Upper lobe of left lung (tissue), 6 donors: ENCODE measurements at places on chromosomes 3 and 15.

GRCh38 chr3:188037195-188037718 lies 116.7 kb upstream of the LPP start:
- DNase-seq, result no peak

DNA sequence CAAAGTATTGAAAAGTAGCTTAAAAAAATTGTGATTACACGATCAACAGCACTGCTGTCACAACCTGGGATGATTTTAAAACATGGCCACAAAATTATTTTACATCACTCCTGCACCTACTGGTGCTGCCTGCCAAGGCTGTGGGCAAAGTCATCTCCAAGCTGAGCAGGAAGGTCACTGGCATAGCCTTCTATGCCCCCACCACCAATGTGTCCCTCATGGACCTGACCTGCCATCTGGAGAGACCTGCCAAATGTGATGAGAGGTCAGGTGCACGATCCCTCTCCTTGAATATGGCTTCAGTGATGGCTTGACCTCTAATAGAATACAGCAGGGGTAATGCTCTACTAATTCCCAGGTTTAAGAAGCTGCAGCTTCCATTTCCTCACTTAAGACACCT lies 57.8 kb downstream of the PIK3CB start:
- no peak for DNase-seq

GRCh38 chr15:71874245-71874644 lies 63.9 kb downstream of the NR2E3 start:
- no peak for DNase-seq

DNA sequence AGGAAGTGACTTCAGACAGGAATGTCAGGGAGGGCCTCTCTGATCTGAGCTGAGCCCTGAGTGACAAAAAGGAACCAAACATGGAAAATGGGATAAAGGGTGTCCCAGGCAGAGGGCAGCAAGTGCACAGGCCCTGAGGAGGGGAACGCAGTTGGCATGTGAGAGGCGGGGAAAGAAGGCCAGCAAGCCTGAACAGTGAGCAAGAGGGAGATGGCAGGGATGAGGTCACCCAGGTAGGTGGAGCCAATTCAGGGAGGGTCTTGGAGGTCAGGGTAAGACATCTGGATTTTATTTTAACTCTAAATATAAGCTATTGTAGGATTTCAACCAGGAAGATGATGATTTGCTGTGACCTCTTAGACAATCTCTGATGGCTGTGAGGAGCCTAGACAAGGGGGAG lies 167.7 kb downstream of the LRTM1 start:
- no peak for DNase-seq

DNA sequence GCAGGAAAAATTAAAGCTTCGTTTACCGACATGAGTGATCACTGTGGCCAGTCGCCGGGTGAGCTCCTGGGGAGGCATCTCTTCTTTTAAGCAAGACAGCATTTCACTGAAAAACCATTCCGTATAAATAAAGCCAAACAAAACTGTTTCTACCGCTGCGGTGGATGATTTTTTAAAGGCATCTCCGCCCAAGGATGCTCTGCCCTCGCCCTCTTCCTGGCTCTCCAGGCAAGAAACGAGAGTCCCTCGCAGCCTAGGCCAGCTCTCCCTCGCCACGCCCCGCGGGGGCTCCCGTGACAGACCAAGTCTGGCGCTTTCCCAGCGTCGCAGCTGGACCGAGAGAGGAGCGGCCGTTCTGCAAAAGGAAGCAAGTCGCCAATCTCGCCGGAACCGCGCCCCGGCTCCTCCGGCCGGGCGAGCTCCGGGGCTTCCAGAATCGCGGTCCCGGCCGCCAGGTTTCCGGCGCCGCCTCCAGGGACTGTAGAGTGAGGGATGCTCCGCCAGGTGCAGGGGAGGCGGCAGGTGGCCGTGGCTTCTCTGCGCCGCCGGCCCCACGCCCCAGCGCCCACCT lies 458 bp downstream of the MCF2L2 start:
- DNase-seq, result peak; percentile 36

GRCh38 chr3:175965036-175965435 lies 1105.9 kb downstream of the NAALADL2 start:
- no peak for DNase-seq

DNA sequence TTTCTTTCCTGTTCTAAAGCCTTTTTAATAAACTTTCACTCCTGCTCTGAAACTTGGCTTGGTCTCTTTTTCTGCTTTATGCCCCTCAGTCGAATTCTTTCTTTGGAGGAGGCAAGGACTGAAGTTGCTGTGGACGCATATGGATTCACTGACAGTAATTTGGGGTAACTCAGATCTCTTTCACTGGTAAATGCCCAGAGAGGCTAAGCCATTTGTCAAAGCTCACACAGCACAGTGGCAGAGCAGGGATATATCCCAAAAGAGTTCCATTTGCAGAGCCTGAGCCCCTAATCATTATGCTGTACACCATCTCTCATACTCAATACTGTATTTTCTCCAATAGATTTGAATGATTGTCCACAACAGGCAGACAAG lies 72.3 kb upstream of the GALNT15 start:
- DNase-seq, result no peak

GRCh38 chr3:129248286-129248979 lies 973 bp upstream of the COPG1 start:
- DNase-seq, result no peak

DNA sequence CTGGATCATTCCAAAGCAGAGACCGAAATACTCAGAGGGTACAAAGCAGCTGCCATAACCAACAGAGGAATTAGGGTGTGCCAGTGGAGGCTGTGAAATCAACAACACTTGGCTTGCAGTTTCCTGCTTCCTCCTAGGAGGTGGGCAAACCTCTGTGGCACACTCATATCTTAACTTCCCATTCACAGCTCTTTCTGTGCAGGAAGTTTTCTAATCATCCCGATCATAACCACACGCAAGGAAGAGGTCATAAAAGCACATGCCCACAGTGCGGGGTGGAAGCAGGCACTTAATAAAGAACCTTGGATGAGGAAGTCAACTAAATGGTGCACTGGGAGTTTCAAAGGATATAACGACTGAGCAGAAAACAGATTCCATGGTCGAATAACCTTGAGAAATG lies 5.1 kb downstream of the SCAMP2 start:
- peak; percentile 67 for DNase-seq

DNA sequence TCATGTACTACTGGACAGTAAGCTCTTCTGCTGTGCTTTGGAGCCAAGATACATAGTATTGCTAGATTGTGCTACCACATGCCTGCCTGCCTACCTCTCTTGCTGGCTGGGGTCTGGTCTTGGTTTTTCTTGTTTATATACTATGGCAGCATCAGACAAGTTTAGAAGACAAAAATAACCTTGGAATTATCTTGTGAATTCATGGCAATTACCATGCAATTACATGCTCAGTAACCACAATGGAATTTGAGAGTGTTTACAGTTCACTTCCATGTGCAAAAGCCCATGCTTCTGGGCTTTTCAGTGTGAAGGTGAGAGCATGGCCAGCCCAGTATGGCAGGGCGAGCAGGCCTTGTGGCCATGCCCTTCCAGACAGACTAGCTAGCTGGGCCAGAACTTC lies 48.0 kb upstream of the C15orf61 start:
- DNase-seq, result no peak

DNA sequence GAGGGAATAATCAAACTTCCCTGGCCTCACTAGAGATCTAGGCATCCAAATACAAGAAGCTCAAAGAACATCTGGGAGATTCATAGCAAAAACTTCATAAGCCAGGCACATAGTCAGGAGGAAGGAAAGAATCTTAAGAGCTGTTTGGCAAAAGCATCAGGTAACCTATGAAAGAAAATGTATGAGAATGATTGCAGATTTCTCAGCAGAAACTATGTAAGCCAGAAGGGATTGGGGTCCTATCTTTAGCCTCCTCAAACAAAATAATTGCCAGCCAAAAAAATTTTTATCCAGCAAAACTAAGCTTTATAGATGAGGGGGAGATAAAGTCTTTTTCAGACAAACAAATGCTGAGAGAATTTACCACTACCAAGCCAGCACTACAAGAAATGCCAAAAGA lies 1036.3 kb downstream of the TBL1XR1 start:
- DNase-seq, result no peak

DNA sequence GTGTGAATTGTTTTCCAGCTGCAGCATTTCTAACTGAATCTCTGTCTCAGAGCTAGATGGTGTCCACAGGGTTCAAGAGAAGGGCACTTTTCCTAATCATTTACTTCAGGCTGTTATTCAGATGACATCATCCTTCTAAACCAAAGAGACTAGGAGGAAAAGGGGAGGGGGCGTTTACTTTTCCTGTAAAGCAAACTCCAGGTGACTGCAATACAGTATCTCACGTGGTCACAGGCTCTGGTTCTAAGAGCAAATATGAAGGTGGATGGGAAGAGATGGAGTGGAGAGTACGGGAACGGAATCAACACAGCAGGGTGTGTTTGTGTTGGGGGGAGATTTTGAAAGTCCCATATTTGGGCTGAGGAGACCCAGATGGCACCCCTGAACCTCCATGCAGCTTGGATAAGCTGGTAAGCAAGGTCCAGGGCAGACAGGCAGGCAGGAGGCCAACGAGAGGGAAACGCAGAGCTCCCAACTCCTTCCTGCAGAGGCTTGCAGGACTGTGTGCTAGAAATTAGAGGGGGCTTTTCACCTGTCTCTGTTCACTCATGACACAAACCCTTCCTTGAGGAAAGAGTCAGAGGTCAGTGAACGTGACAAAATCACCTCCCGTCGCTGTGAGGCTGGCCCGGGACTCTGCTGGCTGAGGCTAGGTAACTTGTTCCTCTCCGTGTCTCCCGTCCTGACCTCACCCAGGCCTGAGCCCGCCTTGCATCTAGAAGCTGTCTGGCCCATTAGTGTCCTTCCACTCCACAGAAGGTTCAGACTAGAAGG lies 151.2 kb downstream of the OPA1 start:
- DNase-seq, result peak; percentile 55

DNA sequence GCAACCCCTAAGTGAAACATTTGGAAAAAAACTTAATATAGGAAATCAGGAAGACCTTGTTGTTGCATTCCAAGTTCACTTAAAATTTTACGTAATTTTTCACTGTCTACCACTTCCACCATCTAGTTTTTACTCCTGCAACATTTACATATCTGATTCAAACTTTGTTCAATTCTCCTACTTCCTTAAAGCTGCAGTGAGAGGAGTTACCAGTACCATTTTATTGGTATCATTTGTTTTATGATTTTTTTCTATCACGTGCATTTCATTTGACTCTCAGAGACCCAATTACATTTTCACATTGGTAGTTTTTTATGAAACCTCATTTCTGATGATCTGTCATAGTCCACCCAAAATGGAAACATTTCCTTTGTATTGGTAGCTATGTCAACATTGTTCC lies 284.9 kb upstream of the MDFIC2 start:
- DNase-seq, result no peak

GRCh38 chr3:98823791-98824190 lies 60.7 kb downstream of the ST3GAL6 start:
- DNase-seq, result no peak

DNA sequence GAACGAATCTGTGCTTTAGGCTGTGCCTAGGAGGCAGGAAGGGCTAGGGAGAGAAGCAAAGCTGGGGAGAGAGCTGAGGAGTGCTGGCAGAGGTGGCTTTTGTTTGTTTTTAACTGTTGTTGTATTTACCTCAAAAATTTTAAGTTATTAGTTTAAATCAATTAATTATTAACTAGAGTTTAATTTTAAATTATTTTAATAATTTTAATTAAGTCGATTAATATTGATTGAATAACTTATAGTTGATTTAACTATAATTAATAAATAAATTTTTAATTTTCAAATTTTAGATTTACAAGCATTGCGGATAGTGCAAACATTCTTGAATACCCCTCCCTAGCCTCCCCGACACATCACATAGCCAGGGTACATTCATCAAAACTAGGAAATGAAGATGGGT lies 30.6 kb downstream of the KLF15 start:
- no peak for DNase-seq

DNA sequence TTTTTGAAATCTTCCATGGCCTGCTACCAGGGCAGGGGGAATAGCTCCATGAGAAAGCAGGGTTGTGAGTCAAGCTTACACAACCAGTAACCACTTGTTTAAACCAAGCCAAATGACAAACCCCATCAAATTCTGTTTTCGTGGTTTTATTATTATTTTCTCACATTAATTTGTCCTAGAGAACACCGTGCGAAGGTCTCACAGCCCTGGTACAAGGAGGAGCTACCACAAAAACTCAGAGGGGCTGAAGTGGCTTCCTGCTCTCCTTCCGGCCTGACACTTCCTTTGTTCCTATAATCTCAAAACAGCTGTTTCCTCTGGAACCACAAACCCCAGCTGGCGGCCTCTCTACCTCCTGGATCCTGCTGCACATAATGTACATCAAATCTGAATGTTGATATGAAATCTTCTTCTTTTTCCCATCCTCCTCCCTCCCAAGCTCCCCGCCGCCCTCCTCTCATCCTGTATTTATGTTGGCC lies 375.9 kb downstream of the MCTP2 start:
- DNase-seq, result peak; percentile 27

DNA sequence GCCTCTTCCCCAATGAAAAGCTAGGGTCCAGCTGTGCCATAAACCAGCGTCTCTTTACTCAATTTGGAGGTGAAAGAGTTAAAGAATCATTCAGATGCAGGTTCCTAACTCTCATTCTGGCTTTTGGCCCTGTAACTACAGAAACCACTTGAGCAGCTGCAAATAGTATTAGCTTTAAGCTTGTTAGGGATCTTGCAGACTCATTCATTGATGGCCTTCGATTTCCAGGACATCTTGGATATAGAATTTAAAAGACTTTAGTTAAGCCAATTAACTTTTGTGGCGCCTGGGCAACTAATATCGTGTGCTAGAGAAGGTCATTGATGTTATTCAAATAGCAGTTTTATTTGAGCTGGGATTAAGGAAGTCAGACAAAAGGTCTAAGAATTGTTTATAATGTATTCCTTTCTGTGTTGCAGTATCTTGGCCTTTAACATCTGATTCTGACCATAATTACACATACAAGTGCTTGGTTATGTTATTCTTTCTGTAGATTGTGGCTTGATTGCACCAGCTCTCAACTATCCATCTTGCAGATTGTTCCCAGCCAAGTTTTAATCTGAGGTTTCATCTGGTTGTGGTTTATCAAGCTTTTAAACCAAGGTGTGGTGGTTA lies 185.3 kb downstream of the CACNA2D3 start:
- no peak for DNase-seq

- DNase-seq, result no peak
Observed at GRCh38 chr3:139928708-139929505, 6.1 kb upstream of the CLSTN2 start.

DNA sequence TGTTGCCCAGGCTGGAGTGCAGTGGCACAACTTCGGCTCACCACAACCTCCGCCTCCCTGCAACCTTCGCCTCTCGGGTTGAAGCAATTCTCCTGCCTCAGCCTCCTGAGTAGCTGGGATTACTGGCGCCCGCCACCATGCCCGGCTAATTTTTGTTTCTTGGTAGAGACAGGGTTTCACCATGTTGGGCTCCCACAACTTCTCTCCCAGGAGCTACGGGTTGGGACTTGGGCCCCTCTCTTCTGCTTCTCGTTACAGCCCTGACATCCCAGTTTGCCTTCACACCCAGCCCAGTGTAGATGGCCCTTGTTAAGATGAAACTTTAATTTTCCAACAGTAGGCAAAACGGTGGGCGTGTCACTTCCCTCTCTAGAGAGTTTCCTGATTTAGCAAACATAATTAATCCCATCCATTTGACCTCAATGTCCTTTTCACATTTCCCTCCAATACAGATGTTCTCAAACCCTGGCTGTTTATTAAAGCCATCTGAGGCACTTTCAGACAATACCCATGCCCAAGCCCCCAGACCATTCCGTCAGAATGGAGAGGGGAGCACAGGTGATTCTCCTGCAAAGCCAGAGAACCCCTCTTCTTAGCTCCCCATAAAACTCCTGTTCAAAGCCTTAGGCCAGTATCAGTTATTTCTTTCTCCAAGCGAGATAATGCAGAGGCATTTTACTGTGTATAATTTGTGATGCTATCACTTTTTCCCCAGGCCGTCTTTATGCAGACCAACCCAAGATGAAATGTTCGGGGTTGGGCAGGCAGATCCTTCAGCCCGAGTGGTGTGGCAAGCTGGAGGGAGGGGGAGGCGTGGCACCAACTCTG lies 245.7 kb downstream of the XXYLT1 start:
- no peak for DNase-seq
